Astrocyte (in vitro differentiated cells and primary cell): ENCODE measurements at places on chromosomes 6 and 20.

GRCh38 chr6:75023634-75024033, 182.2 kb downstream of the COL12A1 start:
- DNase-seq, result peak; percentile 21

DNA sequence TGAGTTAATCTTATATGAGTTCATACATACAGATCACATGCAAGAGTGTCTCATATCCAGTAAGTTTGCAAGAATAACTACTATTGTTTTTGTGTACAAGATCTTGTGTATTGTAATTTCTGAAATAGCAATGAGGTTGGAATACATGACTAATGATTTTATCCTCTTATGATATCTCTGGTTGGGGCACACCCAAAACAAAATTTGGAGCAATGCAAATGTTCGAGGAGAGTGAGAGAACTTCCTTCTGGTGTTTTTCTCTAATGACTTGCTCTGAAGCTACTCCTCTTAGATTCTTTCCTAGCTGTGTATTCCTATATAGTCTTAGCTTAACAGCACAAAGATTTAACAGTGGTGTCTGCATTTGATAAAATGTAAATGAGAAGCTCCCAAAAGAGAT, 252.5 kb downstream of the LAMA2 start:
- DNase-seq, result no peak

DNA sequence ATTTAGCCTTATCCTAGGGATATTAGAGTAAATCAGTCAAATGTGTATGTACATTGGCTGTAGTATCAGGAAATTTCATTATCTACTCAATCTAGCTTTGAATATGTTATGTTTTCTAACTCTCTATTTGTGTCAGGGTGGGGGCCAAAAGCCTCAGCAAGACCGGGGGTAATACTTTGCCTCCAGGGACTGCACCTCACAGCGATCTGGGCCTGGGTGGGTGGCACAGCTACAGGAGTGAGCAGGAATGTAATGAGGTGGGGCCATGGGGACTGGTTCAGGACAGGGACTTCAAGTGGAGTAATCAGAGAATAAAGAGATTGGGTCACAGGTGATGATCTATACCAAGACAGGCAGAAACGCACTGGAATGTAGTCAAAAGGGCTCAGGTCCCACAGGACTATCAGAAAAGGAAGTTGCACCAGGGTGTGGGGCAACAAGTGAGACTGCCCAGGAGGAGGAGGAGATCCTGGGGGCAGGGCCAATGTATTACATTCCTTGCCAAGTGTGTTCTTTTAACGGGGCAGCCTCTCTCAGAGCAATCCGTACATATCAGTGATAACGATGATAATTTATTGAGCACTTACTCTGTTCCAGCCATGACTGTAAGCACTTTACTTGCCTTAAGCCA, 54.0 kb downstream of the PIGU start:
- no peak for DNase-seq

GRCh38 chr20:24873025-24873620, 75.9 kb upstream of the CST7 start:
- DNase-seq, result no peak

DNA sequence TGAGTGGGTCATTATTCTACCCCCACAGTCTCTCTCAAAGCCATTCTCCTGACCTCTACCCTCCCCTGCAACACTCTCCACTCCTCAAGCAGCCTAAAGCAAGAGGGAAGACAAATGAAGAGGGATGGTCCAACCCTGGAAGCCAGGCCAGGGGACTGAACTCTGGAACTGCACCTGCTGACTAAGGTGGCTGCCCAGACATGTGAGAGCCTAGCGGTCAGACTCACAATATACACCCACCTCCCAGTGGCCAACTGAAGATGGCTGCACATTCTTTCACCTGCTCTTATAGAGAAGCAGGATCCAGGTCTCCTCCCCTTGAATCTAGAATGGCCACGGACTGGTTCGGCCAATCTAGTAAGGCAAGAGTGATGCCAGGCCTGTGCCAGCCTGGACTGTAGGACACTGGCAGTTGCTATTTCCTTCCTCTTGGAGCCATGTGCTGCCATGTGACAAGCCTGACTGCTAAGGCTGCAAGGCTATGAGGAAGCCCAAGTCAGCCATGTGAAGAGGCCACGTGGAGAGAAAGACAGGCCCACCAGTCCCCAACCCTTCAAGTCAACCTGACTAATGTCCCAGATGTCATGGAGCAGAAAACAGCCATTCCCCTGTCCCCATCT, 31.8 kb downstream of the ACSS1 start:
- DNase-seq, result no peak

GRCh38 chr20:8094415-8094818, 37.6 kb upstream of the PLCB1 start:
- no peak for DNase-seq

DNA sequence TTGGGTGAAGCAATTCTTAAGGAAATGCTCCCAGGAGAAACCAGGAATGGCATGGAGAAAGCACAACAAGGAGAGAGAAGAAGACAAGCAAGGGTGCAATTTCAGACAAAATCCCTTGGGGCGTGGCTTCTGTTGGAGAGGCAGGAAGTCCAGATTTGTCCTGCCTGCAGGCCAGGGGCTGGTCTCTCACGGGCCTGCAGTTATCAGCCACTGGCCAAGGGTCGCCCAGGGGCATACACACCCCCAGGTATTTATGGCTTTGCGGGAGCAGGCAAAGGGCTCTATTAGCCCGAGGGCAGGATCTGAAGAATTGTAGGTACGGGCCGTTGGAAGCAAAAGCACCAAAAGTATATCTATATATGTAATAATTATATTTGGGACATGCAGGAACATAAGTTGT, 87.7 kb downstream of the IYD start:
- DNase-seq, result no peak

GRCh38 chr6:107982486-107982885, 24.5 kb upstream of the SEC63 start:
- no peak for DNase-seq

DNA sequence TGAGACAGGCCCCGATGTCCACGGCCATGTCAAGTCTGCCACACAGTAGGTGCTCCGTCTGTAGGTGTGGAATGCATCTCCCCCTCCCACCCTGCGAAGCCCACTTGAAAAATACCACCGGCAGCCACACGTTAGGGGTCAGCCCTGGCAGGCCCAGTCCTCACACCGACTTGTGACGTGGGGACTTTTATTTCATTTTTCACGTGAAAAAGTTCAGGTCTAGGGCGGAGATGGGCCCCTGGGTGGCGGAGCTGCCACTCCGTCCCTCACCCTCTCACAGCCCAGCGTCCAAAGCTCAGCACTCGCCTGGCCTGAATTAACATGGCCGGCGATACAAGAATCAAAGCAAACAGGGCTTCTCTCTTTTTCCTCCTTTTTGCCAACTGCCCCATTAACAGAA, 3.8 kb upstream of the TUBB1 start:
- no peak for DNase-seq

DNA sequence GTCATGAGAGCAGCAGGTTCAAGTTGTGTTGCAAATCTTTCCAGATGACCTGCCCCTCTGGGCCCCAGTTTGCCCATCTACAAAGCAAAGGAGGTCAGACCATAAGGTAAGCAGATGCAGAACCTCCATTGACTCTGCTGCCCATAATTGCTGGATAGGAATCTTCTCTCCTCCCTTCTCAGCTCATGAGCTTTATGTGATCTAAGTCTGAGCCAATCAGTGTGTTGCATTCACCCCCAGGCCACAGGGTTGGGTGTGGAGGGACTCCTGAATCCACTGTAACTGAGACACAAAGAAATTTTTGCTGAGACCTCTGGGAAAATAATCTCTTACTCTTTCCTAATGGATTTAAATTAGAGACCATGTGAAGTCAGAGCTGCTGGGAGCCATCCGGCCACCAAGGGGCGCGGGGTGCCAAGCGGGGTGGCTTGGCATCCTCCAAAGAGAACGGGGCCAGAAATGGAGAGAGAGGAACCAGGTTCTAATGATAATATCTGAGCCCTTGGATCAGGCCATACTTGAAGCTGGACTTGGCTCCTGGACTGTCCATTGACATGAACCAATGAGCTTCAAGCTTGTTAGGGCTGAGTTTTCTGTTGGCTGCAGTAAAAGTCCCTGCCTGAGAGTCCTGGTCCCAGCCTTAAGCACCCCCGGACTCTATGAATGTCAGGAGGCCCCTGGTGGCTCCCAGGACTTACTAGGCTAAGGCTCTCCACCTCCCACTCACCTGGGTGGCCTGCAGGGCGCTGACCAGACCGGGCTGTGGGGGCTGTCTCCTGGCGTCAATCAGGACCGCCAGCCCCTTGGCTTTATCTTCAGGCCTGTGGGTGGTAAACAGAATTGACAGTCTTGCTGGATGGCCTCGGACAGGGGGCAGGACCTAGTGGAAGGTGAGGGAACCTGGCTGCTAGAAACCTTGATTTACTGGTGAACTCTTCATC, 32.8 kb downstream of the KIAA1755 start:
- no peak for DNase-seq

DNA sequence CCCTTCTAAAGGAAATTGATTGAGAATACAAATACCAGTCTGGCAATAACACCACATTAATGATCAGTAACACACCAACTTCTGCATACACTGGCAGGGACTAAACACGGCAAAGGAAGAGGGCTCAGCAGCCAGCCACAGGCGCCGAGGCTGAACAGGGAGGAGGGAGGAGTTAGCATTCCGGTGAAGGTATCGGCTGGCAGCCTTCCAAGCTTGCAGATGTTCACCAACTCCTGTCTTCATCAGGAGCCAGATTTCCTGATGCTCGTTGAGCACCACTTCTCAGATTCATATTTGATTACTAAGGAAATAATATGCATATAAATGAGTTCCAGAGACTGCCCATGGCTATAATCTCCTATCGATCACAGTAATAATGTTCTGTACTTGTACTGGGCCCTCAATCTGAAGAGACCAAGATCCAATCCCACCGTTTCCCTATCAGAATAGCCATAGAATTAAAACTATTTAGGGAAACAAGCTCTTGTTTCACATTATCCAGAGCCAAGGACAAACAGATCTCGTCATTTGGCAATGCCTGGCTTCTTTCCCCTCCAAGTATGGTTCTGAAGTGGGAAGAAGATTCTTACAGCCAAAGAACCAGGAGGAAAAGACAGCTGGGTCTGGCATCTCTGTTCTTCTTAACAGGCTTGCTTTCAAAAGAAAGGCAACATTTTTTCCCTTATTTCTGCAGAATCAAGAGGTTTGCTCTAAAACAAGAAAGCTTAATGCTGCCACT, 42.2 kb downstream of the GFOD1 start:
- DNase-seq, result peak; percentile 26

DNA sequence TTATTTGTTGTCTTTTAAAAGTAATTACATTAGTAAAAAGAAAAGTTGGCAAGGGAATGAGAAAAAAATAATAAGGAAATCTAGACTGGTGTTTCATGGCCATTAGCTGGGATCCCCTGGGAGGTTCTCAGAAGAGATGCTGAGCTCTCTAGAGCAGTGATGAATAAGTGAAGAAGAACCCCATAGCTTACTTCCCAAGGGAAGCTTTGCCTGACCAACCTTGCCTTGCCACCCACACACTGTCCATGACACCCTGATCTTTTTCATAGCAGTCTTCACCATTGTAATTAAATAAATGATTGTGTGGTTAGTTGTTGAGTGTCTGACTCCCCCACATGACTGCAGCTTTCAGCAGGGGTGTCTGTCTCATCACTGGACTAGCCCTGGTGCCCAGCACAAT, 5.9 kb downstream of the C6orf163 start:
- no peak for DNase-seq

GRCh38 chr6:16991981-16992629, 109.7 kb upstream of the STMND1 start:
- DNase-seq, result no peak

GRCh38 chr20:31740208-31740607, 1.1 kb downstream of the TPX2 start:
- peak; percentile 65 for DNase-seq

- DNase-seq, result no peak
Measured at GRCh38 chr6:24994812-24995211, 59.1 kb upstream of the RIPOR2 start.

DNA sequence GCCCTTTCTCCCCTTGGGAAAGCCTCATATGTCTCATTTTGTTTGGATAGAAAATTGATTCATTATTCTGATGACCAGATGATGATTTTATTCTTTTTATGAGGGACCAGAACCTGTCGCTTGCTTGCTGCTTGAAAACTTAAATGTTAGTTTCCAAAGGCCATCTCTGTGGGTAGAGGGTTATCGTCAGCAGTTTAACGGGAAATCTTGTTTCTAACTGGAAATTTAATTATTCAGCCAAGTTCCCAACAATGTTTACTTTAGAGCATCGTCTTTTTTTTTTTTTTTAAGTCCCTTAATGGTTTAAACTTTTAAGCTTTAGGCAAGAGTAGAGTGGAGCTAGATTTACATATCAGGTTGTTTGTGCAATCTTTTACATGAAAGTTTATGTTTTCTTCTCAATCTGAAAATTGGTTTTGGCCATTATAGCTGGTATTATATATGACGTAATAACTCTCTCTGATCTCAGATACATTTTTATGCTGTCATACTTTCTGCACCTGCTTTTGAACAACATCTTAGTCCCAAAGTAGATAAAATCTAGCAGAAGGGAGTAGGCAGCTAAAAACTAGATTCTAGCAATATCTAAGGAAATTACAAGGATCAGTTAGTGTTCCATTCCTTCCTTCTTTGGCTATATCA, 93.9 kb downstream of the FOXO3 start:
- peak; percentile 41 for DNase-seq

DNA sequence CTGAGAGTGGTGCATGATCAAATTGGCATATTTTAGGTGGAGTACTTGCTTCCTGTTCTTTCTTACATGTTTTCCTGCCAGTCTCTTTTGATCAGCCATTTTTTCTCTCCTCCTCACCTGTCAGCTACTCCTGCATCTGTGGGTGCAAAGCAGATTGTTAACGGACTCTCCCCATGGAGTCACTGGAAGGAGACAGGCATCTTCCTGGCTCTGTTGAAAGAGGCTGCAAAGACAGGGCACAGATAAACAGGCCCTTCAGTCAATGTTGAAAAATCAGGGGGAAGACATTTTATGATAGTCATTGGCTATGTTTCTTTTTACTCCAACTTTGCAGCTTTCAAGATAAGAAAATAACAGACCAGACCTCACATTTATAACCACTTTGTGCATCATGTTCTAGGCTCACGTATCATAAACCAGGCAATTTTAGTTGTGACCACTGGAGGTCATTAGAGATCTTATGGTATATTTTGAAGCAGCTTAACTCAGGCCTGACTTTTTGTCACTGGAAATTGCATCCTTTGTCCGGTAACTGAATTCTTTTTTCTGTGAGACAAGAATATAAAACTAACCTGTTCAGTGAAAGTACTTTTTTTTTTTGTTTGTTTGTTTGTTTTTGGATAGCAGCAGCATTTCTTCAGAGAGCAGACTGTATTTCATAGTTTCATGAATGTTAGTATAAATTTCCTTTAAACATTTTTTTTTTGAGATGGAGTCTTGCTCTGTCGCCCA, 20.1 kb downstream of the ECT2L start:
- DNase-seq, result peak; percentile 56

GRCh38 chr6:132268209-132268608, 133.1 kb downstream of the MOXD1 start:
- no peak for DNase-seq

DNA sequence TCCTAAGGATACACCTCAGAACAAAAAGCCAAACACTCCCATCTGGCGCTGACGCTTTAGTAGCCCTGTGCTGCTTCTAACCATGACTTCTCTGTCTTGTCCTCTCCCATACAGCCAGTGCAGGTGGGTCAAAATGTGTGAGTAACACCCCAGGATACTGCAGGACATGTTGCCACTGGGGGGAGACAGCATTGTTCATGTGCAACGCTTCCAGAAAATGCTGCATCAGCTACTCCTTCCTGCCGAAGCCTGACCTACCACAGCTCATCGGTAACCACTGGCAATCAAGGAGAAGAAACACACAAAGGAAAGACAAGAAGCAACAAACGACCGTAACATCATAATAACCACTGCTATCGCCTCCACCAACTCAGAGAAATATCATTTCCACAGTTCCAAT, 1.4 kb downstream of the DEFB132 start:
- DNase-seq, result no peak

GRCh38 chr6:144340541-144341371, 55.6 kb downstream of the UTRN start:
- DNase-seq, result no peak
